ENCODE measurements at places on chromosomes 4 and X.

DNA sequence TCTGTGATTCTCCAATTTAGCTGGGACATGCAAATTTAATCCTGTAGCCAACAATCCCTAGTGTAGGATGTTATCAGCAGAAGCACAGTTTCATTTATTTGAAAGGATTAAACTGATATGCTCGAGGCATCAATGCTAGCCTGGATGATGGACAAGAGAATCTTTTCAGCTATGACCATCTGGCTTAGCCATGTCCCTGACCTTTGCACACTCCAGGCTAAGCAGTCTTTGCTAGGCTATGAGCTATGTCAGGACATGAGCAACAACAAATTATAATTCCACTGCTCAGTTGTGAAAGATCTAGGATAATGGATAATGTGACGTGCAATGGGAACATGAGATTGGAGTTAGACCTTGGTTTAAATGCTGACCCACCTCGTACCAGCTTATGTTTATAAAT, 32.0 kb downstream of the NPY1R start:
- no peak for DNase-seq

GRCh38 chr4:152089584-152089983, 328.8 kb upstream of the GATB start:
- no peak for DNase-seq

DNA sequence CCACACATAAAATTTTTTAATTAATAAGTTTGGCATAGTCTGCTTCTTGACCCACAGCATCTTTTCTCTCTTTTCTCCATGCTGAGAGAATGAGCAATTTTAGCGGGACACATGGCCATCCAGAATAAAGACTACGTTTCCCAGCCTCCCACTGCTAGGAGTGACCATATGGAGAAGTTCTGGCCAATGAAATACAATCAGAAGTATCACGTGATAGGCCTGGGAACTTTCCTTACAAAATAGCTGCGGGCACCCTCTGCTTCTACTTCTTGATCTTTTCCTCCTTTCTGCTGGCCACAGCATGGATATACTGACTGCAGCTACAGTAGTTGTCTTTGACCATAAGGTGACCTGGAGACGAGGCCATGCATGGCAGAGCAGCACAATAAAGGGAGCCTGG, 348.0 kb downstream of the BCOR start:
- no peak for DNase-seq

DNA sequence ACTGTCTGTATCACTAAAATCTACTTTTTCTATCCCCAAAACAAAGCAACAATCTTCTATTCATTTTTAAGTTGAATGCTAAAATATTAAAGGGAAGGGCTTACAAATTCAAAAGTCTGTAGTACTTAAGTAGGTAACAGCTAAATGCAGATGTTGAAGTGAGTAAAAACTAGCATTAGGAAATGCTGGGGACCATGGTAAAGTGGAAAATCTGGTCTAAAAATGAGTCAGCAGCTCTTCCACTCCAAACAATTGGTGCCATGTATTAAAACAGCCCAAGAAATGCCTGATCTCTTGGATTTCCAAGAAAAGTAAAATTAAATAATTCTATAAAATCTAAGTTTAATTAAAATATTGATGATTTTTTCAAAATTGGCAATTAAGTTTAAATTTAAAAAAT, 73.3 kb upstream of the PPP3CA start:
- no peak for DNase-seq

DNA sequence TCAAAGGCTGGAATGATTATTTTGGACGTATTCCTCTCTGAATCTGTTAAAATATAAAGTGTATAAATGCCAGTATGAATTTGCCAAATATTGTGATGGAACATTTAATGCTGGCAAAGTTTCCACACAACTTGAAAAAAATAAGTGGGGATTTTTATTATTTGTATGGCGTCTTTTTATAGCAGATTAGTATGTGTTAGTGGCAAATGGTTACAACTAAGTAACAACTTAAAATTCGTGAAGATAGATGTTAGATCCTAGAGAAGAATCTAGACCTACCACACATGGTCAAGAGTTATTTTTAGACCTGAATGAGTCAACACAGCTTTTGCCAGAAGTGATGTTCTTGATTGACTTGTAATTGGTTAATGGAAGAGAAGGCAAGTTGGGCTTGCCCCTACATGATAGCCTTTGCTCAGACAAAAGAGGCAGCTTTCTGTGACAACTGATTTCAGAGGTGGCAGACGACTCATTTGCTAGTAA, 4.8 kb downstream of the CPE start:
- no peak for DNase-seq

GRCh38 chr4:94262163-94263016, 54.7 kb downstream of the SMARCAD1 start:
- no peak for DNase-seq

GRCh38 chr4:158778712-158779111, 9.9 kb downstream of the FNIP2 start:
- DNase-seq = no peak

DNA sequence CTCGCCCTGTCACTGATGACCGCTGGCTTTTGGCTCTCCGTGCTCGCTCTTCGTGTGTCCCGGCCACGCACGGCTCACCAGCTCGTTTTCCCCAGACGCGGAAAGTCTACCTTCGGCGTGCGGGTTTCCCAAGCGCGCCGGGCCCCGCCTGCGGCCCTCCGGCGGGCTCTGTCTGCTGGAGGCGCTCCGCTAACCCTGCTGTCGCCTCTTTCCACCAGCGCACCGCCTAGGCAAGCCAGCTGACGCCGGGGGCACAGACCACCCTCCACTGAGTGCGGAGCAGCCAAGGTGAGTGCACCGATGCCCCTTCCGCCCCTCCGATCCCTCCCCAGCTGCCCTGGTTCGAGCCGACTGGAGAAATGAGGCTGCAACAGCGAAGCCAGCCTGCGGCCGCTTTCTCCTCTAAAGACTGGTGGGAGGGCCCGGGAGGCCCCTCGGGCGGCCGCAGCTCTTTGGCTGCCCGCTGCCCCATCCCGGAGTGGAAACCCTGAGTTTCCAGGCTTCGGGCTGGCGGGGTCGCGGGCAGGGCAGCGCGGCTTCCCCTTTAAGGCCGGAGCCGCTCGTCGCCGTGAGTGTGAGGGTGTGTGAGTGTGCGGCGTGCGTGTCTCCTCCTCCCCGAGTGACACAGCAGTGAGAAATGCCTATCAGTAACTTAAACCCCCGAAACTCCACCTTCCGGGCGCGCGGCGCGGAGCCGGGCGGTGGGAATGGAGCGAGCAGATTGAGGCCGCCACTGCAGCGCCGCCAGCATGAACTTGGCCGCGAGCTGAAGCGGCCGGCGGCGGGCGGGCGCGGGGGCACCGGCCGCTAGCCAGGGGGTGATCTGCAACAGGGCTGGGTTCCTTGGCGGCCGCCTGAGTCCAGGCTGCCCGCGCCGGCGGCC, at the start of gene MAMLD1:
TSS of gene MAMLD1 (plus strand) at position 719 of the 883 bp plus-strand sequence. CDS start 82,200 bp downstream, outside the sequence.
- peak; percentile 36 for DNase-seq

GRCh38 chrX:114049063-114049462, 534.8 kb upstream of the HTR2C start:
- DNase-seq = no peak

- DNase-seq = no peak
Observed at GRCh38 chr4:152729466-152729865, 49.7 kb upstream of the TMEM154 start.

DNA sequence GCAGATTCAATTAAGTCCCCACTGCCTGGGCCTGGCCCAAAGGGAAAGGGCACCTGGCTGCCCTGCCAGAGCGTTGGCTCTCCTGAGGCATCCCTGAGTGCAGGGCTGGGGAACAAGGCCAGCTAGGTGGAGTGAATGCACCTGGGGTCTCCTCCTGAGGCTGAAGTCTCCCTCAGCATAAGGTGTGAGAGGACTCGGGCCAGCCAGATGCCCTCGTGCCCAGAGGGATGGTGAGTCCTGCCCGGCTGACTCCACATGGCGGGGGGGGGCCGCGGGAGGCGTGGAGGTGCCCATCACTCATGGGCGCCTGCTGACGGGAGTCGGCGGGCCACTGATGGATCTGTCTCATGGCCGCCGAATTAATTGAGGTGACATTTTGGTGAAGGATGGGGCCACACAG, 87.8 kb downstream of the GATB start:
- no peak for DNase-seq

DNA sequence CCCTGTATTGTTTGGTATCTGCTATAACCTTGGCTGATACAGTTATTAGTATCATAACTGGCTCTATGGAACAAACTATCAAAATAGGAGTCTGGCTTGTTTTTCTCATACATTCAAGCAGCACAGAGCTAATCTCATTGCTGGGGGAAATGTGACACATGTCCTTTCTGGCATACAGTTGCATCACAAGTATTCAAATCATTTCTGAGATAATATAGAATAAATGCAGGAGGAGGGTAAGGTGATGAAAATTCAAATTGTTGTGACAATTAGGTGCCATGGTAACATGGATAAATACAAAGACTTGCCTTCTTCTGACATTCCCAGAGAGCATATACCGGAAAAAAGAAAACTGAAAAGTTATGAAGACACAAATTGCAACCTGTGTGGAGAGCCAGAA, 2706.8 kb downstream of the ARAP2 start:
- DNase-seq = no peak

DNA sequence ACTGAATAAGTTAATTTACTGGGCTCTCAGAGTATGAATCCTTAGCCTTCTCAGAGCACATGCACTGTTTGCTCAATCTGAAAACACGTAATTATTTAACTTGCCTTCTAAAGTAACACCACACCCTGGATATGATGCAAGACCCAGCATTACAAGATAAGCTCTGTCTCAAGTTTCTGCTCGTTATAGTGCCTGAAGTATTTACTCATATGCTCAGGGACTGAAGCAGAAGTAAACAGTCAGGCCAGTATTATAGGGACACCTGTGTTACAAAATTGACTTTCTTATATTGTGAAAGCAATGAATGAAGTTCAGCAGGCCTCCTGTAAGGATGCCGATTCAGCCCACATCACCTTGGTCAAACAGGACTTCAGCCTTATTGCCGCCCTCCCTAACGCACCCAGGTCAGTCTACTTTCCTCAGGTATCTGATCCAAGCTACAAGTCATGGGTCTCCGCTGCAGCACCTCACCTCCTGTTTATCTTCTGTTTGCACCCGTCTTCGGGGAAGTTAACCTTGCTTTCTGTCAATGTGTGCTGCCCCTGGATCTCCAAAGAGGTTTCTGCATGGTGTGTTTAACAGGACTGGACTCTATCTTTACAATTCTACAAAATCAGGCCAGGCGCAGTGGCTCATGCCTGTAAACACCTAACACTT, 42.8 kb upstream of the KLF3 start:
- no peak for DNase-seq

DNA sequence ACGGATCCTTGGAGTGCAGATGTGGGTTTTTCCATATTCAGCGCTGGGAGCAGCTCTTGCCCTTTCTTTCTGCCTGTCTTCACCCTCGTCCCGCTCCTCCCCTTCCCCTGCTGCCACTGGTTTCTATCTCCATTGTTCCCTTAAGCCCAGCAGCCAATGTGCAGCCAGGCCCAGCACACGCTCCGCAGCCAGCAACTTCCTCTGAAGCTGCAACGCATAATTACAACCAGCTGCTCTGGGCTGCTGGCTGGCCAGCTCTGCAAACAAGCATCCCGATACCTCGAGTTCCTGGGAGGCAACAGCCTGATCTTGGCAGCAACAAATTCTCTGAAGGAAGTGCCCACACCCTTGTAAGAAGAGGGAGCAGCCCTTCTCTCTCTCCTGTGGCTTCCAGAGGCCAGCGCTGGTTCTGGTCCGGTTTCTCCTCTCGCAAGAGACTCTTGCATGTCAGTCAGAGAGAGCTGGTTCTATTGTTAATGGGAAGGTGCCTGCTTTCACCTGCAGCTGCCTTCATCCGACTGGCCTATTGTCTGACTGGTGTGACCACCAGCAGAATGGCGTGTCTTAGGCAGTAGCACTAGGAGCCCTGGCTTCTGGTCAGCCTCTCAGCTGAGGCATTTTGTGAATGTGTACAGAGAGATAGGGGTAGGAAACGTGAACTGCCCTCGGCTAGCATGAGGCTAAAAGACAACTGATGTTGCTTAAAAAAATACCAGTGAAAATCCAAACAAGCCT, 83.8 kb upstream of the MAML3 start:
- DNase-seq = no peak

Data from activated CD4-positive, alpha-beta T cell treated with anti-CD3 and anti-CD28 coated beads, Interleukin-2, amount 50 U/mL, for 24 hours (primary cell).